ENCODE measurements at places on chromosomes 13 and 19. TPM values are rescaled to one million over a fixed set of nuclear protein-coding genes. Genes with fewer than 3 reads are reported as not detected.
A peak's percentile ranks its signal among the peaks of the same experiment; 100 is the strongest.

Gene ZNF730
- 1.2 TPM for polyA plus RNA-seq

- no peak for DNase-seq
Measured at GRCh38 chr19:45418802-45419201, 4.9 kb downstream of the ERCC1 start.

GRCh38 chr13:93023929-93024328, 202.7 kb upstream of the GPC6 start:
- no peak for DNase-seq

Gene GJB2
- polyA plus RNA-seq, result 1.0 TPM

GRCh38 chr19:50861010-50861409, 6.3 kb downstream of the KLK3 start:
- no peak for DNase-seq

Gene NLRP5
- not detected for polyA plus RNA-seq

GRCh38 chr13:32581177-32581786, 5.0 kb upstream of the PDS5B start:
- DNase-seq, result peak; percentile 64

GRCh38 chr19:32555786-32556185, 25.2 kb upstream of the PDCD5 start:
- peak; percentile 26 for DNase-seq

Gene HOMER3
- 35.0 TPM for polyA plus RNA-seq

DNA sequence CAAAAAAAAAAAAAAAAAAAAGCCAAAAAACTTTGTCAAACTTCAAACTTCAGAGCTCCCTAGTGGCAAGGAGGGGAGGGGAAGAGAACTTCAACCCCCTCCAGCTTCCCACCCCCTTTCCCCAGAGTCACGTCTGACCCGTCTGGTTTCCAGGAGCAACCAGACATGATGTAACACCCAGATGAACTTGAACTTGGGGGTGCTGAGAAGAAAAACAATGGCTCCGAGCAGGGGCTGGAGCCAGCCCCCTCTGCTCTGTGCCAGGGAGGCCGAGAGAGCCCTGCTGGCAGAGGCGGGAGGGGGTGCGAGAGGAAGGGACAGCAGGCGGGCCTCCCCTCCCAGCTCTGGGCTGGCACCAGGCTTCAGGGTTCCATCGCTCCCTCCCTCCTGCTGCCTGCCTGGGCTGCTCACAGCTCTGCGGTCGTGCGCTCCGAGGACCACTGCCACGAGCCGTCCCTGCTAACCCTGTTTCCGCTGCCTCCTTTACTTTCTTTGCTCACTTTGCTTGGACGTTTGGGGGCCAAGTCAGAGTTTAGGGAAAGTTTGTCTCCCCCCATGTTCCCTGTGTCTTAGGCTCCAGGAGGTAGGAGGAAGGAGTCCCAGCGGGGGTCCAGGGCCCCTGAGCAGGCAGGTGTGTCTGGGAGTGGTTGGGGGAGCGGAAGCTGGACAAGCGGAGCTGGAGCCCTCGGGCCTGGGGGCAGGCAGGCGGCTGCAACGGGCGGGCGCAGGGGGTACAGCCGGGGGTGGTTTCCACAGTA, 11.1 kb downstream of the LYL1 start:
- DNase-seq, result peak; percentile 92

Gene SHC2
- 89.9 TPM for polyA plus RNA-seq

GRCh38 chr19:36183245-36183628, 31.0 kb upstream of the COX7A1 start:
- no peak for DNase-seq

- DNase-seq, result no peak
Measured at GRCh38 chr19:2732157-2732725, 7.6 kb downstream of the SLC39A3 start.

DNA sequence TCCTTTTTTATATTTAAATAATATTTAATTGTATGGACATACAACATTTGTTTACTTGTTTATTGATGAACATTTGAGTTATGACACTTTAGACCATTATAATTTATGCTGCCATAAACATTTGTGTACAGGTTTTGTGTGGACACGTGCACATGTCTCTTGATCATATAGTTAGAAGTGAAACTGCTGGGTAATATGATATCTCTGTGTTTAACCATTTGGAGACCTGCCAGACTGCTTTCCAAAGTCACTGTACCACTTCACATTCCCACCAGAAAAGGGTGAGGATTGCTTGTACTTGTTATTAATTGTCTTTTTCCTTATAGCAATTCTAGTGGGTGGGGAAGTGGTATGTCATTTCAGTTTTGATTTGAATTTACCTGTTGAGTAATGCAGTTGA, 145.6 kb upstream of the KLHL1 start:
- DNase-seq, result no peak

Gene CPT1C
- polyA plus RNA-seq, result 65.1 TPM
